ENCODE measurements at places on chromosomes 11 and 22.

GRCh38 chr11:6253197-6253596 lies 6.4 kb upstream of the CCKBR start:
- H3K27ac ChIP-seq, result no peak overlapping the region
- H3K4me1 ChIP-seq, result no peaks in the 10 kb centered on the region
- no peaks in the 10 kb centered on the region for H3K27me3 ChIP-seq
- H3K36me3 ChIP-seq, result no peaks in the 10 kb centered on the region
- no peak for DNase-seq
- H3K4me3 ChIP-seq, result no peak overlapping the region

GRCh38 chr22:24053481-24054226 lies 42.5 kb downstream of the CABIN1 start:
- H3K36me3 ChIP-seq, result peaks cover 3% of the 10 kb centered on the region
- no peak for DNase-seq
- no peak overlapping the region for H3K27ac ChIP-seq
- no peak overlapping the region for H3K4me3 ChIP-seq

DNA sequence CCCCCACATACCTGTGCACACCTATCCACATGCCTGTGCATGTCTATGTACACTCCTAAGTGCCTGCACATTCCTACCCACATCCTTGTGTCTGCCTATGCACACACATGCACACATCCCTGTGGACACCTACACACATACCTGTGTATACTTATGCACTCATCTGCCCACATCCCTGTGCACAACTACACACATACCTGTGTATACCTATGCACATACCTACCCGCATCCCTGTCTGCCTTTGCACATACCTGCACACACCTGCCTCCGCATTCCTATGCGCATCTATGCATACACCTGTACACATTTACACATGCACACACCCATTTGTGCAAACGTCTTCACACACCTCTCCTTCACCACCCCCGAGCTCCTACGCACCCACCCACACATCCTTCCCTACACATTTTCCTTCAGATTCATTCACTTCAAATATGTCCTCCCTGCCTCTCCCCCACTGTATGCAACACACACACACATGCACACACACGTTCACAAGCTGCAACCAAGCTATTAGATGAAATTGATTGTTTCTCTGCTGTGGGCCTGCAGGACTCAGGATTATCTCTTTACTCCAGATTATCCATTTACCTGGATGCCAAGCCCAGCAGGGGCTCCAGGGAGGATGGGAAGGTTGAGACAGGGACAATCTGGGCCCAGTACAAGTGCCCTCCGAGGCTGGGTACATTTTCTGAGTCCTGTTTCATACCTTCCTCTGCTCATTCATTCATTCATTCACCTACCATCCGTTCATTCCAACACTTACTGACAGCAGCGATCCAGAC lies 53.2 kb downstream of the TSPAN18 start:
- H3K27ac ChIP-seq, result no peak overlapping the region
- H3K4me1 ChIP-seq, result no peaks in the 10 kb centered on the region
- DNase-seq, result no peak
- no peaks in the 10 kb centered on the region for H3K36me3 ChIP-seq
- H3K27me3 ChIP-seq, result no peaks in the 10 kb centered on the region

- H3K27ac ChIP-seq, result no peak overlapping the region
- no peak overlapping the region for H3K4me3 ChIP-seq
- no peaks in the 10 kb centered on the region for H3K4me1 ChIP-seq
- H3K27me3 ChIP-seq, result no peaks in the 10 kb centered on the region
- no peaks in the 10 kb centered on the region for H3K36me3 ChIP-seq
- no peak for DNase-seq
These were observed 517.8 kb downstream of the MN1 start for GRCh38 chr22:27283714-27284113.

DNA sequence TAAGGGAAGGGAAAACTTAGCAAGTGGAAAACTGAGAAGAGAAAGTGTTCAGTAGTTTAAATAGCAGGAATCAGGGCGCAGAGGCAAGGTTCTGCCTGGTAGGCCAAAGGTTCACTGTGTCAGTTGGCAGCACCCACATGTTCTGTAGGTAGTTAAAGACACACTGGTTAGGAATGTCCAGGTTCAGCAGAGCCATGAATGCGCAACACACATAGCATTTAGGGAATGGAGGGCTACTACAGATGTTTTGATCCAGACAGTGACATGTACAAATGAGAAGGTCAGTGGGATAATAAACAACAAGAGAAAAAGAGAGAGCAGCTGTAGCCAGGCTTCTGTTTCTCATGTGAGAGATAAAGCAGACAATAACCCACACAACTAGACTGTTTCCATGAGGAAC lies 56.2 kb upstream of the ARHGAP42 start:
- peak; percentile 76 for DNase-seq
- no peak overlapping the region for H3K4me3 ChIP-seq
- no peaks in the 10 kb centered on the region for H3K4me1 ChIP-seq
- H3K27me3 ChIP-seq, result no peaks in the 10 kb centered on the region

DNA sequence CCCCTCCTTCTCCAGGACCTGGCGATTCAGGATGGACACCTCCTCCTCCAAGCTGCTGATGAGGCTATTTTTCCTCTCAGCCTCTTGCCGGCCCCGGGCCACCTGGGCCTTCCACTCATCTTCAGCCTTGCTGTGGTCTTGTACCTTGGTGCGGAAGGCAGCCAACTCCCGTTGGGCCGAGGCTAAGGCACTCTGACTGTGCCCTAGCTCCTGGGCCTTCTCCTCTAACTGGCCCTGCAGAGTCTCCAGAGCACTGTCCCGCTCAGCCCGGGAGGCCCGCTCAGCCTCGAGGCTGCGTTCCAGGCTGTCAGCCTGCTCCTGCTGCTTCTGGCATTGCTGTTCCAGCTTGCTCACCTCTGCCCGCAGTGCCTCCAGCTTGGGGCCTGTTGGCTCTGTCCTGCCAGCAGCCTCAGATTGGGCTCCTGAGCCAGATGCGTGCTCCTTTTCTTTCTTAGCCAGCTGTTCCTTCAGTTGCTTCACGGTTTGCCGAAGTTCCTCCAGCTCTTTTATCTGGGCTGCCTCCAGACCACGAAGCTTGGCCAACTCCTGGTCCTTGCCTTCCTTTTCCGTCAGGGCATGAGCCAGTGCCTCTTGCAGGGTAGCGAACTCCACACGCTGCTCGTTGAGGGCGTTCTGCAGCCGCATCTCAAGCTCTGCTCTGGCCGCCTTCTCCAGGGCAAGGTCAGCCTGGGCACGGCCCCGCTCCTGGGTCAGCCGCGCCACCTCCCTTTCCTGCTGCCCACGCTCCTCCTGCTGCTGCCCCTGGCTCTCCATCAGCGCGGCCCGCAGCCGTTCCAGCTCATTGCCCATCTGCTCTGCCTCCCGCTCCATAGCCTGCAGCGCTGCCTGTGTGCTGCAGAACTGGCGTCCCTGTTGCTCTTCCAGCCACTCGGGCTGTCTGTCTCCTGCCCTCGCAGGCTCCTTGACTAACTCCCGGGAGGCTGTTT lies 15.3 kb downstream of the IL18BP start:
- H3K4me3 ChIP-seq, result no peak overlapping the region
- H3K27me3 ChIP-seq, result no peaks in the 10 kb centered on the region
- no peaks in the 10 kb centered on the region for H3K4me1 ChIP-seq
- peaks cover 85% of the 10 kb centered on the region for H3K36me3 ChIP-seq

DNA sequence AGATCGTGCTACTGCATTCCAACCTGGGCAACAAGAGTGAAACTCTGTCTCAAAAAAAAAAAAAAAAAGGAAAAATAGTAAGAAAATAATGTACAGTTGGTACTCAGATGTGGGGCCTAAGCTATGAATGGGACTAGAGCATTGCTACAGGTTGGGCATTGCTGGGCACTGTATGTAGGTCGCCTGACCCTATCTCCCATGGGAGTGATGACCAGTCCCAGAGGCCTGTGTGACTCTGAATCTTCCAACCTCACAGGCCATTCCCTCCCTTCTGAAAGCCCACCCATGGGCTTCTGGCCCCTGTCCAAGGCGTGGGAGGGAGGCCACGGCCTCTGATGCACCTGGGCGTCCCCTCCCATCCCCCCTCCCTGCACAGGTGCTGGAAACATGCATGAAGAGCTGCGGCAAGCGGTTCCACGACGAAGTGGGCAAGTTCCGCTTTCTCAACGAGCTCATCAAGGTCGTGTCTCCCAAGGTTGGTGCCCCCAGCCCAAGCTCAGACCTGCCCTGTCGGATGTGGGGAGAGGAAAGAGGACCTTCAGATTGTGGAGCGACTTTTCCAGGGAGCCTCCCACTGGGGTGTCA lies 9.5 kb downstream of the GGA1 start:
- no peaks in the 10 kb centered on the region for H3K36me3 ChIP-seq
- no peak overlapping the region for H3K27ac ChIP-seq
- no peak overlapping the region for H3K4me3 ChIP-seq
- no peaks in the 10 kb centered on the region for H3K27me3 ChIP-seq

- H3K27ac ChIP-seq, result no peak overlapping the region
- no peaks in the 10 kb centered on the region for H3K4me1 ChIP-seq
- H3K4me3 ChIP-seq, result no peak overlapping the region
- no peaks in the 10 kb centered on the region for H3K27me3 ChIP-seq
- H3K36me3 ChIP-seq, result no peaks in the 10 kb centered on the region
- DNase-seq, result no peak
These were observed 57.0 kb downstream of the PHF21A start for GRCh38 chr11:46064221-46064620.

- DNase-seq, result no peak
- H3K27ac ChIP-seq, result no peak overlapping the region
- H3K27me3 ChIP-seq, result no peaks in the 10 kb centered on the region
- no peak overlapping the region for H3K4me3 ChIP-seq
These were observed 200.9 kb downstream of the MYO18B start for GRCh38 chr22:25942856-25943411.

DNA sequence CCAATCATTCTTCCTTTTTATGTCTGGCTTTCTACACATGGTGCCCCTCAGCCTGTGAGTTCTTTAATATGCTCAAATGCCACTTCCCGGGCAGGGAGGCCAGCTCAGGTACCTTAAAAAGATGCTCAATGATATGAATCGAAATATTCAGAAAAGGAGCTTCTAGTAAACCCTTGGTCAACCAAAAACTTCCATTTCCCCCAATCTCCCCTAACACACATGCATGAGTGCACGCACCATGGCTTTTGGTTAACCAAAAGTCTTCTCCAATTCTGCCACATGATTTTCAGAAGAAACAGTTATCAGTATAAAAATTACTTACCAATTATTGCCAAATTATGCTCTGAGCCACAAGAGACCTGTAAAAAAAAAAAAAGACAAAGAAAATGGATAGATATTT lies 135.0 kb downstream of the SERGEF start:
- no peaks in the 10 kb centered on the region for H3K27me3 ChIP-seq
- no peak overlapping the region for H3K27ac ChIP-seq
- H3K4me3 ChIP-seq, result no peak overlapping the region
- H3K4me1 ChIP-seq, result no peaks in the 10 kb centered on the region
- no peaks in the 10 kb centered on the region for H3K36me3 ChIP-seq

DNA sequence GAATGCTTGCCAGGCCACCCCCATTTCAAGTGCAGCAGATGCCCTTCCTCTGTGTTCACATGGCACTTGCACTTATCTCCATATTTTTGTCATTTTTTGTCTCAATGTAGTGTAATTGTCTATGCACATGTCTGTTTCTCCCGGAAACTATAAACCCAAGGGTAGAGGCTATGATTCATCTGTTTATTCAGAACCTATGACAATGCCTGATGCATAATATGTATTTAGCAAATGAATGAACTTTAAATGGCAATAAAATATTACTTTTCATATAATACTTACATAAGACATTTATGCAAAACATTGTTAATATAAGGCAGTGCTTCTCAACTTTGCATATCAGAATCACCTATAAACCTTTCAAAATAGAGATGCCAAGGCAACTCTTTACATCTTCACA lies 6.7 kb downstream of the PAK1 start:
- H3K4me3 ChIP-seq, result no peak overlapping the region
- no peak for DNase-seq
- peaks cover 7% of the 10 kb centered on the region for H3K4me1 ChIP-seq
- H3K27ac ChIP-seq, result no peak overlapping the region

- H3K4me1 ChIP-seq, result peaks cover 50% of the 10 kb centered on the region
- no peaks in the 10 kb centered on the region for H3K36me3 ChIP-seq
- H3K27me3 ChIP-seq, result no peaks in the 10 kb centered on the region
- H3K4me3 ChIP-seq, result no peak overlapping the region
- no peak overlapping the region for H3K27ac ChIP-seq
These were observed 186.4 kb downstream of the BLID start for GRCh38 chr11:121929581-121929980.

DNA sequence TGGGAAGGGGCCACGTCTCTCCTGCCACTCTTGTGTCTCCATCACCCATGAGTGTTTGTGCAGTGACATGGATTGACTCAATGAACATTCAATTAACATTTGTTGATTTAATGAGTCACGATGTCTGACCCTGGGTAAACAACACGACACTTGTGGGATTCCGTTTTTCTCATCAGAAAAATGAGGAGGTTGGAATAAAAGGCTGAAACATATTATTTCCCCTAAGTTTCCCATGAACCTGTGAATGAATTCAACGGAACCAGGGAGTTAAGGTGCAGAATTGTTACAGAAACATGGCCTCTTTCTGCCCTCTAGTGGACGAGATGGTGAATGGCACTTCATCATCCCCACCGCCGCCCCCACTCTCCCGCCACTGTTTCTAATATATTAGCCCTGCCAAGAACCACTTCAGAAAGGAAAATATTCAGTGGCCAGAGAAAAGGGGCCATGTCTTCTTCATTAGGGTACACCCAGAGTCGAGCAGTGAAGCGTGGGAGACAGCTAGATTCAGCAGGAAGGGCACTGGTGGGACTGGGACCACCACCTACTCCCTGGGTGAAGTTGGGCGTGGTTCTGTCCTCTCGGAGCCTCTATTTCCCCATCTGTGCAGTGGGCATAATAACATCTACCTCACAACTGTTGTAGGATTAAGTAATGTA lies 46.3 kb upstream of the SYT13 start:
- no peaks in the 10 kb centered on the region for H3K4me1 ChIP-seq
- DNase-seq, result no peak
- H3K27me3 ChIP-seq, result no peaks in the 10 kb centered on the region
- no peaks in the 10 kb centered on the region for H3K36me3 ChIP-seq

DNA sequence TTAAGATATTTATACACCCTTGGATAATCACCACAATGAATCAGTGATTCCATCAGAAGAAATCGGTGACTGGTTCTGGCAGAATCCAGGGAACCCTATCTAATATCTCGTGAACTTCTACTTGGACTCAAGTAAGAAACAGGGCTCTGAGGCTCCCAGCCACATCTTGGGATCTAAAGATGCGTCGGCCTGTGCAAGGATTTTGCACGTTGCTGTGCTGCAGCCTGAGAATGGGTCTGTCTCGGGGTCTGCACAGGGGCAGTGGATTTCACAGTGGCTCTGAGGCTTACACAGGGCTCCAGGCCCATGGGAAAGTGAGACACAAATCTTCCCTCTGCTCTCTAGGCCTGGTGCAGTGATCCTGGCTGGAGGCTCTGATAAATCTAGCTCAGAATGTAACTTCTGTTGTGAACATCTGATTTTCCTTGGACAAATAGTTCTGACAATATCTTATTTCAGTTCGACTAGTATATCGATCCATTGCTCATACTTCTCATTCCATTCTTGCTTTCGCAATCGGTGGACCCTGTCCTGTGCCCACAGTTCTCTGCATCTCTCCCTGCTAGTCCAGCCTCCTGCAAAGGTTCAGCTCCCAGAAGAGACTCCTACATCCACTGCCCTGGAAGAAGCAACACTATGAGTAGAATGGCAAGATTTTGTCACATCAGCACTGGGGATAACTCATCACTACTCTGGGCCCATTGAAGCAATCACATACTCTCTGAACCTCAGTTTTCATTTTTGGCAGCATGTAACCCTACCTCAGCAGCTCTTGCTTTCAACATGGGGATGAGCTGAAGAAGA lies 105.5 kb upstream of the TOP3B start:
- DNase-seq, result peak; percentile 53
- no peaks in the 10 kb centered on the region for H3K36me3 ChIP-seq
- no peak overlapping the region for H3K4me3 ChIP-seq
- no peaks in the 10 kb centered on the region for H3K27me3 ChIP-seq

Data from right lobe of liver (tissue), 6 donors.